ENCODE measurements at places on chromosomes 6 and 20.

GRCh38 chr6:161829291-161829729, 555.4 kb upstream of the AGPAT4 start:
- no peak for DNase-seq

GRCh38 chr6:42025066-42025844, 25.1 kb upstream of the TAF8 start:
- DNase-seq = no peak

DNA sequence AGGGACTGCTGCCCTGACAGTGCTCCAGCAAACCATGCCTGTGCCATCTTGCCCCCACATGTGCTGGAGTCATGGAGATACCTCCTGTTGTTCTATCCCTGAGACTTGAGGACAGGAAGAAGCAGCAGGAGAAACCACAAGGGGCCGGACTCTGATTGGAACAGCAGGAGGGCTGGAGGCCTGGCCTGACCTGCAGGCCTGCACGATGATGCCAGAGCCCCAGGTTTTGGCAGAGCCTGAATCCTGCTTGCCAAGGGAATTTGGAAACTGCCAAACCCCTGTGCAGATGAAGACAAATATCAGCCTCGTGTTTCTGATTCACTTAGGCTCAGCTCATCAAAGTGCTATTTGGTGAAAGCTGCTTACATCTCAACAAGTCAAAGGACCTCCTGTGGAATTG, 177.6 kb downstream of the MAFB start:
- DNase-seq = no peak

DNA sequence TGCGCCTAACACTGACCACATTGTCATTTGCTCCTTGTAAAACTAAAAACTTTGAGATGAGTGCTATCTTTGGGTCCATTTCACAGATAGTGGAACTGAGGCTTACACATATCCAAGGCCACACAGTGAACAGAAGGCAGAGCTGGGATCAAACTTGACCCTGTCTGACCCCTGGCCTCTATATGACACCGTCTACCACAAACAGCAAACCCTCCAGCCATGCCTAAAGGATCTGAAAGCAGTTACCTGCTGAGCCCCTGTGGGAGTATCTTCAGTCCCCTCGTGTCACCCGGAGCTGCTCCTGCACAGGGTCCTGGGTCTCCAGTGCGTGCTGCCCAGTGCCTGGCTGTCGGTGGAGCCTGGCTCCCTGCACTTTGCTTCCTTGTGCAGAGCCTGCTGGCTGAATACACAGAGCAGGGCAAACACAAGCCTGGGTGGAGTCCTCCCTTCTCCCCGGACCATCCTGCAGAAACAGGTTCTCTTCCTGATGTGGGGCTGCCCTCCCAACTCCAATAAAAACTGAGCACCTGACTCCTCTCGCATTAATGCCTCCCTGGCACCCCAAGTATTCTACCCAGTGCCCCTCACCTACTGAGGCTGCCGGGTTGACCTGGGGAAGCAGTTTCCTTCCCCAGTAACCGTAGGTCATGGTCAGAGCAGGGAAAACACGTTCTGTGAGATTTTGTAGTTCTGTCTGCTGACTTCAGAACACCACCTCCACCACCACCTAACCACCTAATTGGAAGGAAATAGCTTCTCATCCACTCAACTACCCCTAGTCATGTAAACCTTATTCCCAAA, at the start of gene BCAS1:
TSS of gene BCAS1 (minus strand) at position 408 of the 801 bp plus-strand sequence. CDS start 11,876 bp downstream, outside the sequence.
- DNase-seq = no peak

GRCh38 chr6:156718647-156719394, 58.4 kb upstream of the ARID1B start:
- peak; percentile 11 for DNase-seq

GRCh38 chr6:131791476-131791875, 16.3 kb upstream of the ENPP1 start:
- DNase-seq = no peak

DNA sequence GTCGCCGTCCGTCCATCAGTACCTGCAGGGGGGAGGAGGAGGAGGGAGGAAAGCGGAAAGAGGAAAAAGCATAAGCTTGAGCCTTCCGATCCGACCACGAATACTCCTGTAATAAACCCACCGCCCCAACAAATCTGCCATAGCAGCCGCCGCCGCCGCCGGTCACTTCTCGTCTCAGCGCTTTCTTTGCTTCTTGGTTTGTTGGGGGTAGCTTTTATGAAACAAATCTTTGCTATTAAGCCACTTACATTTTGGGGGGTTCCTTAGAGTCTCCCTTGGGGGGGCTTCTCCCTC, 277 bp downstream of the ADGRB3 start:
- DNase-seq = no peak

- peak; percentile 83 for DNase-seq
These were observed 188.9 kb downstream of the PRKN start for GRCh38 chr6:162538643-162539064.

DNA sequence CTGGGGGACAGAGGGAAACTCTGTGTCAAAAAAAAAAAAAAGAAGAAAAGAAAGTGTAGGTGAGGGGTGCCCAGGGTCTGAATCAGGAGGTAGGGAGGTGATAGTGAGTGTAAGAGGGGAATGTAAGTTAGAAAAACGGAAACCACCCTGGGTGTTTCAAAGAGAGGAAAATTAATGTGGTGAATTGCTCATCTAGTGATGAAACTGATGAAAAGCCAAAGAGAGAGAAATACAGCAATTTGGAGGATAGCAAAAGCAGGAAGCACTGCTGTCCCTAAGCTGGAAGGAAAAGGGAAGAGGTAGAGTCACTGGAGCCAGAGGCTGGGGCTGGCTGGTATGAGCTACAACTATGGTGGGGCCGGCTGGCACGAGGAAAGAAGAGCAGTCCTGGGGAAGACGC, 85.0 kb upstream of the CEP85L start:
- DNase-seq = no peak

DNA sequence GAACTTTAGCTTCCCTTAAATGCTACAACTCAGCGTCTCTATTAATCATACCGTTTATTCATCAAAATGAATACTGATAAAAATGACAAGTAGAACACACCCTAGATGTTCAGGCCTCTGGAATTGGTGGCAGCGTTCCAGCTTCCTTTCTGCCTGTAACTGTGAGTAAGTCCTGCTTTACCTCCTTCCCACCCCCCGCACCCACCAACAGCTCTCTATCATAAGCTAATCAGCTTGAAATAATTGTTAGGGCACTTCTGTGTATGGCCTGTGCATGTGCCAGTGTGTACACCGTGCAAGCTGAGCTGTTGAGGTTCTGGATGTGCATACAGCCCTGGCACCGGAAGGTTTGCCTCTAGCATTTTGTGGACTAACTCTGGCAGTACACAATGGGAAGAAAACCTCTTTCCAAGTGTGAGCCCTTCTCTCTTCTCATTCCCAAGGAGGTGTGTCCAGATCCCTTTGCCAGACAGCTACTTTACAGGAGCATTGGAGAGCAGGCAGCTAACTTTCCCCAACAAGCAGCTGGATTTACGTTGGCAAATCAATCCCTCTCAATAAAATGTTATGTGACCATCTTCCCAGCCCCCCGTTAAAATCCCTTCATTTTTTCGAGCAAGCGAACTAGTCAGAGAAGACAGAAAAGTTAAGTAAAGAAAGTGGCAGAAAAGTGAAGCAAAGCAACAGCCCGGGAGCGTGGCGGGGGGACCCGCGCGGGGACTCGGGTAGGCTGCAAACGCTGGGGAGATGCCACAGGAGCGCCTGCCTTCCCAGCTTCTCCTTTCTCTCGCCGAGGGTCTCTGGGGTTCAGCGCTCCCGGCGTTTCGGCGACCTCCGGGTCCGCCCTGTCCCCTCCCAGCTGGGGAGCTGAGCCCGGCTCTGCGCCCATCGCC, 803 bp upstream of the ADGRG6 start:
- peak; percentile 13 for DNase-seq

DNA sequence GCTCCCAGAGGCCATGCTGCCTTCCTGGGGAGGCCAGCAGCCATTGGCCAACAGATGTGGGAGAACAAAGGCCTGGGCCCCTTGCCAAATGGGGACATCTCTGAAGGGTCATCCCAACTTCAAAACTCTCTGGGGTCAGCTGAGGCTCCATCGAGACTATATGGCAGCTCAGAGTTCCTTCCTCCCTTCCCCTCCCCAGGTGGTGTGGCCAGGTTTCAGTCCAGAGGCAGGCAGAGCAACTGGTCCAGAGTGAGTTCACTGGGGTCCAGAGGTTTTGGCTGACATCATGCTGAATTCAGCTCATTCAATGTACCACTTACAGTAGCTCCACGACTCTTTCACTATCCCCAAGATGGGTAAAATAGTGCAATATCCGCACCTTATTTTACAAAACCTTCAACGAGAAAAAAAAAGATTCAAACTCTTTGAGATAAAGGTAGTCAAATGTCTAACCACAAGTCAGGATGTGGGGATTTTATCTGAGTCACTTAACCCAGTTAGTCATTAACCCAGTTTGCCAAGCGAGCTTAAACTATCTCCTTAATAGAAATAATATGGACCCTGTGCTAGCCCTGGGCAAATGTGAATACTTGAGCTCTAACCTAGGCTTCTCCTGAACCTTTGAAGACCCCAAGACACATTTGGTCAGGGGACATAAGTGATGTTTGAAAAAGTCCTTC, 108.4 kb upstream of the PLEKHG1 start:
- no peak for DNase-seq

DNA sequence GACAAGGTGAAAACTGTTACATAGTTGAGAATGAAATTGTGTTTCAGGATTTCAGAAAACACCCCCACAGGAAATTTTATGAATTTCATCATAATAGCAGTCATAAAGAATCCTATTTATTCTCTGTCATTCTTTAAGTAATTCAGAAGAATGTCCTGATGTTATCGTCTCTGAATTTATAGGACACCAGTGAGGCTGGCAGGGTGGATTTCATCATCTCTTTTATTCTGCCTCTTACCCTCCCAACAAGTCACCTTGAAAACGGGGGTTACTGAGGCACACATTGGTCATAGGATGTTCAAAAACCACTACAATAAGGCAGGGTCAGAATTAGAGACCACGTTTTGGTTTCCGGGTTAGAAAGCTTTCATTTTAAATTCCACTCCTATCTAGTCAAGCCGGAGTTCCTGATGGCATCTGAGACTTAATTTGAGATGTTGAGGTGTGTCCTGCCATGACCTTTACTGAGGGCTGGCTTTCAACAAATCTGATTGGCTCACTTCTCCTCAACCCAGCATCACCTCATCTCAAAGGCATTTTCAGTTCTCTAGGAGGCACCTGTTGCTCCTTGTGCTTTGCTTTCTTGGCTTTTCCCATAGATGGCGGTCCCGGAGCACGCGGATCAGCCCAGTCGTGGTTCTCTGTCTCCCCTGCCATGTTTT, 230.6 kb upstream of the SUPT3H start:
- DNase-seq = no peak

- DNase-seq = no peak
These were observed 396.0 kb downstream of the SYNE1 start for GRCh38 chr6:152241013-152241766.

GRCh38 chr6:14785493-14785790, 460.4 kb upstream of the JARID2 start:
- DNase-seq = no peak

GRCh38 chr6:18565231-18565630, 178.1 kb downstream of the RNF144B start:
- DNase-seq = no peak

GRCh38 chr20:4830696-4831095, 109.0 kb downstream of the PRND start:
- DNase-seq = no peak

GRCh38 chr20:37384683-37385174, 38.8 kb downstream of the SRC start:
- DNase-seq = peak; percentile 58

GRCh38 chr20:59668926-59669850, 64.8 kb downstream of the PHACTR3 start:
- DNase-seq = no peak

GRCh38 chr20:46648903-46649649, 2.2 kb downstream of the SLC13A3 start:
- peak; percentile 97 for DNase-seq

DNA sequence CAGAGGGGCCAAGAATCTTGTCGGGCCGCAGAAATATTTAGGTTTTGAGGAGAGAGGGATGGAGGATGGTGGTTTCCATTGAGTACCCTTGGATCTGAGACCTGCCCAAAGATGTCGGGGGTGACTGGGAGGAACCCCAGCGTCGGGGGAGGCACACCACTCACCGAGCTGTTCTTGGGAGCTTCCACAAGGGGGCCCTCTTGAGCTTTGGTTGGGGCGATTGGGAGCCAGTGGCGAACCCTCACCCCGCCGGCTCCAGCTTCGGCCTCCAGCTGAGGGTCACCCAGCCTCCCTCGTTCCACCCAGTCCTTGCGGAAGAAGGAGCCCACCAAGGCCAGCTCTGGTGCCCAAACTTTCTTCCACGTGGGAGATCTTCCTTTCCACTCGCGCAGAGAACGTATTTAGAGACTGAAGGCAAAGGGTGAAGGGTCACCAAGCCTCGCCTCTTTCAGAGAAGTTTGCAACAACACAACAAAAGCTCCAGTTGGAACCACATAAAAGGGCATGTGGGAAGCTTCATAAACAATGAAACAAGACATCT, 33.6 kb downstream of the APCDD1L start:
- no peak for DNase-seq

DNA sequence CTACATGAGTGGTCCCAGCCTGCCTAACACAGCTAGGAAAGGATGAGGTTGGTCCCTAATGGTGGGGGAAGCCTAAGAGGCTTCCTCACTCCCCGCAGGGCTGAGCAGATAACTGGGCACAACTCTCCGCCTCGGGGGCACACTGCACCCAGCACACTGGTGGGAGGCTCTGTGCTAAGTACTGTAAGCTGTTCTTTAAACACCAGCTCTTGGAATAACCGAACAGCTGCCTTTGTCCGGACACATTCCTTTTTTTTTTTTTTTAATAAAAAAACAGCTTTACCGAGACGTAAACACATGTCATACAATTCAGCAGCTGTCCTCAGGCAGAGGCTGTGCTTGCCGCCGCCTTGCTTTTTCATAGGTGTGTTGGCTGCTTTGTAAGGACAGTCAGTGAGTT, 6.9 kb downstream of the PSMG4 start:
- DNase-seq = peak; percentile 45

GRCh38 chr6:107600936-107601335, 111.0 kb downstream of the SOBP start:
- no peak for DNase-seq

DNA sequence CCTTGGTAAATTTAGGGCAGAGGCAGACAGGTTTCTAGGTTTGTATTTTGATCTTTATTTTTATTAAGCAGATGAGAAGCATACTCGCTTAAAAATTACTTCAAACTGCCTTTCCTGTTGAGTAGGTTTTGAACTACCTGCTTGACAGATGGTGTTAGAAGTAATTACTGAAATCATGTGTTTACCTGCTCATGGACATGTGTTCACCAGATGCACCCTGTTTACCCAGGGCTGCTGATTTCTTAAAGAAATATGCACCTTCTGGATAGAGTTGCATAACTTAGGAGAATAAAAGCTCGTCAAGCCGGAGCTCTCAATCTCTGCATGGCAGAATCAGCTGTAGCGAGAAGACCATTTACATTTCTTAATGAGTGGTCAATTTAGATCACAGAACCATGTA, 165.1 kb downstream of the CDKAL1 start:
- DNase-seq = peak; percentile 99

GRCh38 chr20:51563174-51563485, 20.6 kb upstream of the NFATC2 start:
- no peak for DNase-seq

DNA sequence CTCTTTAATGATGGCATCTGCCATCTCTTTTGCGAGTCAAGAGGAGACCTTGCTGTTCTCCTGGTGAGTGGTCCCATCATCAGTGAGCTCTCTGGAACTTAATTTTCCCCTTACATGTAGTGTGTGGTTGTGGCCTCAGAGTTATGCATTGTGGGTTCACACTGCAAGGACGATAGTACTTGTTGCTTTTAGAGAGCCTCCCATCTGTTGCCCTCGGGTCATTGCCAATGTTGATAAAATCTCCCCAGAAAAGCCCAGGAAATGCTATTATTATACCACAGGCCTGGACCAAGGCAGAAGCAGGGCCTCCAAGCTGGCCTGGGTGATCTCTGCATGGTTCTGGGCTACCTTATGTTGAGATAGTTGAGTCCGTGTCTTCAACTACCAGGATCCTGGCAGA, 241.6 kb downstream of the BMP7 start:
- no peak for DNase-seq
